ENCODE measurements at places on chromosomes 3 and 15. TPM values are rescaled to one million over a fixed set of nuclear protein-coding genes. Genes with fewer than 3 reads are reported as not detected.

The ITGB5 gene
- total RNA-seq: 227 TPM

The ATP2B2 gene
- 0.26 TPM for total RNA-seq

The ANKRD34C gene
- not detected for total RNA-seq

DNA sequence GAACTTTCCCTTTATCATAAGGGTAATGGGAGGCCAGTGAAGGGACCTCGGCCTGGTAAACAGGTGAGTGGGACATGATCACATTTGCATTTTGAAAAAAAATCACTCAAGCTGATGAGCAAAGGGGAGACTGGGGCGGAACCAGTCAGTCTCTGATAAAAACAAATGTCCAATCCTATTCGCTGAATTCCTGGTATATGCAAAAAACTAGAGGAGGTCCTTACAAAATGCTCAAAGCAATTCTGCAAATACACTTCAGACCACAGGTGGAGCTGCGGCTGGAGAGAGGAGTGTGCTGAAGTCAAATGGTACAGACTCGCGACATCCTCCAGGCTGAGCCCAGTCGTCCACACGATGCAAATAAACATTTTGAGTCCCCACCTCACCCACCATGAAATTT is 166.7 kb downstream of the FOXP1 start:
- no peak overlapping the region for H3K27ac ChIP-seq
- DNase-seq: peak; percentile 82
- H3K27me3 ChIP-seq: no peaks in the 10 kb centered on the region

- H3K27ac ChIP-seq: no peak overlapping the region
- H3K36me3 ChIP-seq: no peaks in the 10 kb centered on the region
- no peak overlapping the region for H3K4me3 ChIP-seq
- no peaks in the 10 kb centered on the region for H3K4me1 ChIP-seq
Measured at GRCh38 chr3:9710174-9710739, 6.6 kb downstream of the CPNE9 start.

- H3K36me3 ChIP-seq: no peaks in the 10 kb centered on the region
- no peaks in the 10 kb centered on the region for H3K27me3 ChIP-seq
- DNase-seq: no peak
- H3K4me1 ChIP-seq: no peaks in the 10 kb centered on the region
- no peak overlapping the region for H3K27ac ChIP-seq
- no peak overlapping the region for H3K4me3 ChIP-seq
Measured at GRCh38 chr3:88369337-88369736, 219.6 kb downstream of the C3orf38 start.

DNA sequence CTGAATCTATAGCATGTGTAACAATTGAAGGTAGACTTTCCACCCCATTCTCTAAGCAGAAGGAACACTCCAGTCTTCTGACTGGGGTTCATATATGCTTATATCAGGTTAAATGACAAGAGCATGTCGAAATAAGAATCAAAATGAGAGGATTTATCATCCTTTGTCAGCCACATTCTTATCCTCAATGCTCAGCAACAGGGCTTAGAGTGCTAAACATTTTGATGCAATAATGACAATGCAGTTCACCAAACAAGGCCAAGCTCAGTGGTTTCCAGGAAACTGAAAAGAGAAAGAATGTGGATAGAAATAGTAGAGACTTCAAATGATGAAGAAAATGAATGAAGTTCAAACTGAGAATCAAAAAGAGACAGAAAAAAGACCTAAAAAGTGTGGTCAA is 78.0 kb downstream of the FSIP1 start:
- no peaks in the 10 kb centered on the region for H3K27me3 ChIP-seq
- no peaks in the 10 kb centered on the region for H3K4me1 ChIP-seq
- H3K4me3 ChIP-seq: no peak overlapping the region
- H3K27ac ChIP-seq: no peak overlapping the region
- no peaks in the 10 kb centered on the region for H3K36me3 ChIP-seq

DNA sequence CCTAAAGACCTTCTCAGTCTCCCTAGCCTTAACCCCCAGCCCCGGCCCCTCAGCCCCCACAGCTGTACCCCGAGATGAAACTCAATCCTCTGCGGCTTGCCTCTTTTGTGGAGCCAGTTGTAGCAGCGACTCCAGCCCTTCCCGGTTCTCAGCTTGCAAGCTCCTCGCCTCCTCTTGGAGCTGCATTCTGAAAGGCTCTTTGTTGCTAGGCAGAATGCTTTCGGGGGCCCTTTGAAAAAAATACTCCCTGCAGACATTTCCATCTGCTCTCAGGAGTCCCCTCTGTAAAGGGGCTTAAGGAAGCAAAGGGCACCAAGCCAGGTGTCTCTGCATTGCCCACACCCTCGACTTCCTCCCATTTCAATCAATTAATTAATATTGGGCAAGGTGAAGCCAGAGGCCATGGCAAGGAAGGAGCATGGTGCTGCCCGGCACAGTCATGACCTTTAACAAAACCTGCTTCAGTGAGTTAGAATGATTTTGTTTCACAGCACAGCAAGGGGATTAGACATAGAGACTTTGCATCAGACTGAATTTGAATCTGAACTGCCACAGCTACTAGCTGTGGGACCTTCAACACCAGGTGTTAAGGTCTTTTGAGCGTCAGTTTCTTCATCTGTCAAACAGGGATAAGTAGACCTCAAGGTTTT is 65.5 kb downstream of the SRGAP3 start:
- no peak overlapping the region for H3K27ac ChIP-seq
- DNase-seq: no peak
- H3K4me1 ChIP-seq: peaks cover 17% of the 10 kb centered on the region
- no peak overlapping the region for H3K4me3 ChIP-seq
- H3K27me3 ChIP-seq: no peaks in the 10 kb centered on the region
- H3K36me3 ChIP-seq: no peaks in the 10 kb centered on the region
